ENCODE measurements at places on chromosomes 3 and 15.

- DNase-seq: no peak
Observed at GRCh38 chr15:76328958-76329357, 7.6 kb upstream of the ISL2 start.

GRCh38 chr3:73207946-73208440 is 146.5 kb downstream of the EBLN2 start:
- DNase-seq: no peak

- DNase-seq: no peak
Observed at GRCh38 chr15:92705764-92706163, 50.2 kb upstream of the FAM174B start.

GRCh38 chr15:100690795-100691158 is 88.4 kb downstream of the ASB7 start:
- no peak for DNase-seq

DNA sequence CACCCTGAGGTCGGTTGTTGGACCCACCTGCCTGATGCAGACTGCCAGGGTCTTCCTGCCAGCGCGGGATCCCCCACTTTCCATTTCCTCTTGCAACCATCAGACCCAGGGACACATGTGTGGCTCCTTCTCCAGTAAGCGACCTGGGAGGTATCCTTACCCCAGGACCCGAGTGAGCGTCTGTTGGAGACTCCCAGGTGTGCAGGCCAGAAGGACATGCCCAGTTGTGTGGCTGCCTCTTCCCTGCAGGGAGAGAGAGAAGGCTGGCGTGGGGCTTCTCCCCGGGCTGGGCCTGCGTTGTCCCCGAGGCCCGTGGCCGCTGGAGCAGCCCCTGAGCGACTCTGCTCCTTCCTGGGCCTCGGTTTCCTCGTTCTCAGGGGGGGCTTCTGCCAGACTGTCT is 56.8 kb downstream of the APBA2 start:
- DNase-seq: no peak

- DNase-seq: peak; percentile 99
Observed at GRCh38 chr3:117788061-117788460, 1078.5 kb downstream of the TUSC7 start.

- DNase-seq: no peak
Observed at GRCh38 chr3:99714575-99714974, 76.2 kb downstream of the COL8A1 start.

- DNase-seq: peak; percentile 89
Observed at GRCh38 chr3:191963182-191963581, 502.2 kb downstream of the PYDC2 start.

- DNase-seq: no peak
Observed at GRCh38 chr3:72768481-72768880, 79.8 kb downstream of the SHQ1 start.

DNA sequence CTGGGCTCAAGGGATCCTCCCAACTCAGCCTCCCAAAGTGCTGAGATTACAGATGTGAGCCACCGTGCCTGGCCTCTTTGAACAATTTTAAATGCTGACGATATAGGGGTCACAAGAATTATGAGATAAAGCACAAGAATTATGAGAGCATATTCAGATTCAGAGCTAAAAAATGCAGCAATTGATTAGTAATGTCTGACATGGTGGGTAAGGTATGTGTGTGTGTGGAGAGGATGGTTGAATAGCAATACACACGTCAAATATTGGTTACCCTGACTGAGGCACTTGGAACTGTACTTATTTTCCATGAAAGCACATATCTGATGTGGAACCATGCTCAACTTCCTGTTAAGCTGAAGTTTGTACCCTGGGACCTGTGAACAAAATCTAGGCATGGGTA is 115.6 kb downstream of the EOMES start:
- DNase-seq: peak; percentile 67

GRCh38 chr15:39946862-39947261 is 12.9 kb downstream of the EIF2AK4 start:
- peak; percentile 57 for DNase-seq

DNA sequence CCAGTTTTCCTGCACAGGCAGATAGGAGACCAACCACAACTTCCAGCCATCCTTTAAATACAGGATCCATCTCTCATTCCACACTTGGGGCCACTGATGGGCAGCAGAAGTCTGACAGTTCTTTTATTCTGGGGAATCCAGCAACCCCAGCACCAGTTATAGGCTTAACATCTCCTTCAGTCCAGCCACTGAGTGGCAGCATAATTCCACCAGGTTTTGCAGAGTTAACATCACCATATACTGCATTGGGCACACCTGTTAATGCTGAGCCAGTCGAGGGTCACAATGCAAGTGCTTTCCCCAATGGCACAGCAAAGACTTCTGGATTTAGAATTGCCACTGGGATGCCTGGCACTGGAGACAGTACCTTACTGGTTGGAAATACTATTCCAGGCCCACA is 2.9 kb downstream of the NPAP1 start:
- no peak for DNase-seq

- DNase-seq: no peak
Observed at GRCh38 chr15:77162872-77163633, 92.1 kb upstream of the TSPAN3 start.

DNA sequence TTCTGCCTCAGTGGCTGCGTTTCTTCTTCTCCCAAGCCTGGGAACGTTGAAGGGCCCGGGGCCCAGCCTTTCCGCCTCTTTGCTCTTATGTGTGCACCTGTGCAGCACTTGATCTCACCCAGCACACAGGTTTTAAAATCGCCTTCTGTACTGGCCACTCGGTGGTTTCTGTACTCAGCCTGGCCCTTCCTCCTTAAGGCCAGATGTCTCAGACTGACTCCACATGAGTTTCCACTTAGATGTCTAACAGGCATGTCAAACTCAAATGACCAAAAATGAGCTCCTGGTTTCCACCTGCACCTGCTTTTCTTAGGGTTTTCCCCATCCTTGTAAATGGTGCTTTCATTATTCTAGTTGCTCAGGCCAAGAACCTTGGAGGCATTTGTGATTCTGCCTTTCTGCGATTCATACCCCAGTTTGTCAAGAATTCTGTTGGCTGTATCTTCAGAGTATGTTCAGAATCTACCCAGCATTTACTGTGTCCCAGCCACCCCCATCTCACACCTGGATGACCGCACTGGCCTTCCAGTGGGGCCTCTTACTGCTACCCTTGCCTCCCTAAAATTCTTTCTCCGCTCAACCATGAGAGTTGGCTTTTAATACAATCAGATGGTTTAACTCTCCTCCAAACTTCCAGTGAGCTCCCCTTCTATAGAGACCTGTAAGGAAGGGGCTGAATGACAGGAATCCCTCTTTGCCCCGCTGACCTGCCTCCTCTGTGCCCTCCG is 2.2 kb upstream of the TRAK1 start:
- DNase-seq: no peak

DNA sequence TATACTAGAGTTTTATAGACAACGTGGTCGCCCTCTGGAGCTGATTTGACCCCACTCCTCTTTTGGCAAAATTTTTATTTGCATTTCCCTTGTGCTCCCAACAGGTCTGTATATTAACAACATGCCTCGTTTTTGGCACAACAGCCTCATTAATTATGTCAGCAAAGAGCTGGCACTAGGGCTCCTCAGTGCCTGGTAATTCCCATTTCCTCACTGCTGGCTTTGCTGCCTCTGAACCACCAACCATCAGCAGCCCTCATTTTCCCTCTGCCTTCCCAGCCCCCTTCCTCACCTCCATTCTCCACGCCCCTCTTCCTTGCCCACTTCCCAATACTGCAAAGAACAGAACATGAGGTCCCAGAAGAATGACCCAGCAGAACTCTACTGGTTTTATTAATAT is 204.8 kb downstream of the ABHD5 start:
- no peak for DNase-seq

- peak; percentile 77 for DNase-seq
Observed at GRCh38 chr3:190205739-190206138, 85.0 kb upstream of the P3H2 start.

DNA sequence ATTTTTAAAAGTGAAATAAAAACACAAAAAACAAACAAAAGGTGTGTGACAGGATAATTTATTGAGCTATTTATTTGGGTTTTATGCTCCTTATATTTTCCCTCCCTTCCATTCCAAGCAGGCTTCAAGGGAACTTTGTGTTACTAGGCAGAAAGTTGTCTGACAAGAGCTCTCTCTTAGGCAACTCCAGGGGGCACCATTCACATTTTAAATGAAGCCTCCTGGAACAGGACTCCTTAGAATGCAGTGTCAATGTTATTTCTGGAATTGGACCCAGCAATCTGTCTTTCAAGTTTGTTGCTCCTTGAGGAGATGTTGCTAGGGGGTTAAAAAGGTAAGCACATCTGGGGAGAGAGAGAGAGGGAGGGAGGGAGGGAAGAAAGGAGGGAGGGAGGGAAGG is 5.4 kb upstream of the RFX7 start:
- peak; percentile 55 for DNase-seq

Measured in fibroblast of upper back skin (primary cell).